ENCODE measurements at places on chromosomes 11 and 22.

DNA sequence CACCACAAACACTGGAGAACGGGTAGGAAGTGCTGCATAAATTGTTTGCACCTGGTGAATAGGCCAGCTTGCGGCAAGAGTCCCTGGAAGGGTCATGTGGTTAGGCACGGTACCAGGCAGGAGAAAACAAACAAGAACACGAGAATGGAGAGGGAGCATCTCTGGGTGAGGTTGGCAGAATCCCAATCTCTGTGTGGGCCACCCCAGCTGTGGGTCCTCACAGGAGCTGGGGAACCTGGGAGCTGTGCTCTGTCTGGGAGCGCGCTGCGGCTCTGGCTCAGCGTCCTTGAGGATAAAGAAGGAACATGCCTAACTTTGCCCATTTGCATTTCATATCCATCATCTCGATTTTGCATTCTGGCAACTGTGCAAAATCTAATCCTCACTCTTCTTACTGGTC, 46.1 kb upstream of the JAM3 start:
- peak; percentile 33 for DNase-seq

DNA sequence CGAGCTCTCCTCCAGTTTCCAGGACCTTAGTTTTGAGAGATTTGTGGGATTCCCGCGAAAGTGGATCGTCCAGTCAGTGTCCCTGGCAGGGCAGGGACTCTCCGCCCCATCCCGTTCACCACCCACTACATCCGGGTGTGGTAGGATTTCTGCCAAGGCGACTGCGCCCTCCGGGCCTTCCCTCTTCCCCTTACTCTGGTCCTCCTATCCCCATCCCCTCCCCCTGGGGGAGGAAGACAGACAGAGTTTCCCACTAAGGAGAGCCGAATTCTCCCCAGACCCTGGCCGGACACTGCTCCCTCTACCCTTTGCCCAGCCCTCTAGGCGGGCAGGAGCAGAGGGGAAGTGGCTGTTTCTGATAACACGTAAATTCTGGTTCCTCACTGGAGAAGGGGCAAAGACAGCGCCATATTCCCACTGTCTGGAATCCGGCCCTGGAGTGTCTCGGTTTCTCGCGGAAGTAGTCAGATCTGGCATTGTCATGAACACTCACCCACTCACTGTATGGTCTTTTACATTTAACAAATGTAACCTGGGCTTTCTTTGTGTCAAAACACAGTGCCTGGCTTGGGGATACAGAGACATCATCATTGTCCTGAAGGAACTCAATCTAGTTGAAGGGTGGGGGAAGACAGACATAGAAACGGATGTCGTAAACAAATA, 1.1 kb upstream of the NECTIN1 start:
- DNase-seq = no peak

- DNase-seq = peak; percentile 79
Observed at GRCh38 chr11:17413414-17414316, 25.2 kb upstream of the KCNJ11 start.

- no peak for DNase-seq
Observed at GRCh38 chr11:94303966-94304958, at the start of gene IZUMO1R. IZUMO1R (plus strand) TSS chr11:94304580; CDS start chr11:94305637, 1,057 bp downstream.

- no peak for DNase-seq
Observed at GRCh38 chr11:21930408-21930807, 262.5 kb upstream of the ANO5 start.

DNA sequence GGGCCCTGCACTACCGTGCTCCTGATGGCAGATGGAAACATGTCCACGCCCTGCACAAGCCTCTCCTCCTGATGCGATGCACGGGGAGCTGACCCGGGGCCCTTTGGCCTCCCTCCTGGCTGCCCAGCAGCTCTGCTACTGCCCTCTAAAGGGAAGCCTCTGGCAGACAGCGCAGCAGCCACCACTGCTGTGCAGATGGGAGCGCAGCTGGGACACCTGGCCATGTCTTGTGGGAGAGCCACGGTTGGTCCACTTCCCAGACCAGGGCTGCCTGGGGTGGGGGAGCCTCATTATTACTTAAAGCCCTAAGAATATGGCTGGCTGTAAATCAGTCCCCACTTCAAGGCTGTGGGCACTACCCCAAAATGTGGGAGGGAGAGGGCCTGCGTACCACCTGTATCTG, 38.3 kb downstream of the TBX1 start:
- DNase-seq = no peak

DNA sequence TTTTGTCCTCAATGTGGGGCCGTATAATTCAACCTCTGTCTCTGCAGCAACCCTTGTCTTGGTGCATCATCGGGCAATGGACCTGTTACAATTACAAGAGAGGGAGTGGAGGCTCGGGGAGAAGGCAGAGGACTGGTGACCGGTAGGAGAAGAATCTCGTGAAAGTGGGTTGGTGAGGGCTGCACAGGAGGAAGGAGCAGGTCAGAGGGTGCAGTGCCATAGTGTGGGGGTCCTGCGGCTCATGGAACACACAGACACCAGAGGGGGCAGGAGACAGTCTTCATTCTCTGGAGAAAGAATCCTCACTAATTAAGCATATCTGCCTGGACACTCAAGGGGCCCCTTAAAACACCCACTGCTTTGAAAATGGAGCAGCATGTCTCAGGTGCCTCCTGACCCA, 174.7 kb upstream of the B3GAT1 start:
- no peak for DNase-seq

Data from DMS79 treated with DMSO at 0.1 percent for 48 hours (cell line).